ENCODE measurements at places on chromosomes 12 and 14. TPM values are rescaled to one million over a fixed set of nuclear protein-coding genes. Genes with fewer than 3 reads are reported as not detected.
A peak's percentile ranks its signal among the peaks of the same experiment; 100 is the strongest.

CCDC197 gene
- not detected for total RNA-seq

- no peak overlapping the region for H3K27ac ChIP-seq
- H3K4me1 ChIP-seq, result no peaks in the 10 kb centered on the region
- no peak overlapping the region for H3K4me3 ChIP-seq
- no peaks in the 10 kb centered on the region for H3K36me3 ChIP-seq
- DNase-seq, result no peak
These were observed 333.7 kb downstream of the MED13L start for GRCh38 chr12:115943630-115944391.

DNA sequence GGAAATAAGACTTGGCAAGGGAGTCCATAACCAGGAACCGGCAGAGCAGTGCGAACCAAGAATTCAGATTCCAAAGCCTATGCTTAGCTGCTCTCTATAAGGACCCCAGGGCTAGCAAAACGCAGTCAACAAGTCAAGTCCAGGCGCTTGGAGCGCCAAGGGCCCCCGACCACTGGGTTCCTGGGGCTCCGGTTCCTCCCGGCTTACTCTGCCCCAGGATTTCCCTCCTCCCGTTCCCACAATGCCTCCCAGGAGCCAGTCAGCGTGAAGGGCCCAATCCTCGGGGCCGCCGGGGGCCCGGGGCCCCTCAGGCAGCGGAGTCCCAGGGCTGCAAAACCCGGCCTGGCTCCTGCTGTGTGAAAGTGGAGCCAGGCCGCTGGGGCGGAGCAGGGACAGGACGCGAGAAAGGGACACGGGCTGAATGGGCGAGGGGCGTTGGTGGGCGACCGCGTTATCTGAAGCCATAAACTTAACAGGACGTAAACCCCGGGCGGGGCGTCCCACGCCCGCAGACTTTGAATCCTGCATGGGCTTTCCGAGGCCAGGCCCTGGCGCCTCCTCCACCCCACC, 1.5 kb downstream of the KRT8 start:
- no peaks in the 10 kb centered on the region for H3K36me3 ChIP-seq
- no peaks in the 10 kb centered on the region for H3K27me3 ChIP-seq
- peak; percentile 63 for DNase-seq
- H3K4me3 ChIP-seq, result peak overlapping the region; percentile 48
- H3K4me1 ChIP-seq, result no peaks in the 10 kb centered on the region

HOXC11 gene
- not detected for total RNA-seq

KRT74 gene
- not detected for total RNA-seq

DNA sequence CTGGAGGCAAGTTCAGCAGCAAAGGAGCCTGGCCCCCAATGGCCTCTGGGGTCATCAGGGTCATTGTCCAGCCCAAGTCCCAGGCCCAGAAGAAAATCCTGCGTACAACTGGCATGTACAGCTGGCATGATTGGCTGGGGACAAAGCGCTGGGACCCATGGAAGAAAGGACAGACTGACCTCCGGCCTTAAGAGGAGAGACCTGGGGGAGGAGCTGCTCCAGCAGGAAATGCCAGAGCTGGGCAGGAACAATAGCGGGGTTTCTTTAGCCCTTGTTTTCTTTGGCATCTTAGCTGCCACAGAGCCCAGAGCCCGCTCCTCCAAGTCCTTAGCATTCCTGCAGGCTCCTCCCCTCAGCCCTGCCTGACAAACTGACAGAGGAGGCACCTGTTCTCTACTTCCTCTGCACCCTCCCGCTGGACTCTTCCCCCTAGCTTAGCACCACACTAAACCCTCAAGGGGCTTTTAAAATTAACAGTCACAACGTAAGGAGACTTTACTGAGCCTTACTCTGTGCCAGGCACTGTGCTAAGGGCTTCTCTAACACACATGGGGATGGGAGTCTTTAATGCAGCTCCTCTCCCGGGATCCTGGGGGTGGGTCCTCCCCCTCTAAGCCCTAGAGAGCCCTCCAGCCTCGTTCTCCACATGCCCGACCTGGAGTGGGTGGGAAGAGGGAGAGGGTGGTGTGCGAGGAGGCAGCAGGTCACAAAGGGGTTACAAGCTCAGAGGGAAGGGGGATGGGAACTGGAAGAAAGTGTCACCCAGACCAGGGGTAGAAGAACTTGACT, 1.8 kb upstream of the AQP5 start:
- H3K27me3 ChIP-seq, result peaks cover 12% of the 10 kb centered on the region
- DNase-seq, result no peak

DNA sequence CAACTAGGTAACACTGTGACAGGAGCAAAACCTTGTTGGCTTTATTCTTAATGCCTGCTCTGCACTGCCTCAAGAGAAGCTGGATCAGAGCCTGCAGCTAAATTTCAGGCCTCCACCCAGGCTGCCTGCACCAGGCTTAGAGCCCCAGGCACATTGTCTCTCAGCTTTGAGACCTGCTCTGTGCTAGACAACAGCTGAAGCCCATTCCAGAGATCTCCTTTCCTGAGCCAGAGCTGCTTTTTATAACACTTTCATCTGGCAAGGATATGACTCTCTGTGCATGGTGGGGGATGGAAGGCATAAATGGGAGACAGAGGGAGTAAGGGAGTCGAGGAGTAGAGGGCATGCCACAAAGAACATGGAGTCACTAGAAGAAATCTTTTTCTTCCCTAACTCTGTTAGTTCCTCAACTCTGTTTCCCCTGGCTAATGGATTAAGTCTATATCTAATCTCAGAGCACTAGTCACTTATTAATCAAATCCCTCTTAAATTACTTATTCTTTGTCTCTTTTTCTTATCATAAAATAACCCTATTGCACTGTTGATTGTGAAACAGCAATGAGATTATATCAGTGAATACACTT, 27.1 kb upstream of the LUM start:
- peaks cover 21% of the 10 kb centered on the region for H3K4me1 ChIP-seq
- H3K27ac ChIP-seq, result peak overlapping the region; percentile 87
- peak; percentile 29 for DNase-seq
- no peaks in the 10 kb centered on the region for H3K36me3 ChIP-seq

DNA sequence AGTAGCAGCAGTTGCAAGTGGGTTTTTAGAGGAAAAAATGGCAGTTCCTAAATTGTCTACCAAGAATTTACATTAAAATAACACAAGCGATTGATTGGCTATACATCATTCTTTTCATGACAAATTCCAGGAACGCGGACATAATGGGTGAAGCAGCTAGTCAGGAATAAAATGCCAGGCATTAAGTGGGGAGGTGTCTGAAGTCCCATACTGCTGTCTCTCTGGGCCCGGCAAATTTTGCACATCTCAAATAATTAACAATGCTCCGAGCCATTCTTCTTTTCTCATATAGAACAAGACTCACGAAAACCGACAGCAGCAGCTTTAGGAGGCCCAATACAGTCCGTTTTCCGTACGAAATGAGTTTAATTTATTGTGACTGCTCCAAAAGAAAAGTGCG, 696 bp downstream of the RPL36AL start:
- H3K27ac ChIP-seq, result peak overlapping the region; percentile 92
- peak overlapping the region; percentile 92 for H3K4me3 ChIP-seq
- H3K36me3 ChIP-seq, result no peaks in the 10 kb centered on the region
- H3K27me3 ChIP-seq, result no peaks in the 10 kb centered on the region

DDX24 gene
- 116 TPM for total RNA-seq

Data from uterus (tissue), 4 donors.